ENCODE measurements at places on chromosomes 13 and 19. TPM values are rescaled to one million over a fixed set of nuclear protein-coding genes. Genes with fewer than 3 reads are reported as not detected.

DNA sequence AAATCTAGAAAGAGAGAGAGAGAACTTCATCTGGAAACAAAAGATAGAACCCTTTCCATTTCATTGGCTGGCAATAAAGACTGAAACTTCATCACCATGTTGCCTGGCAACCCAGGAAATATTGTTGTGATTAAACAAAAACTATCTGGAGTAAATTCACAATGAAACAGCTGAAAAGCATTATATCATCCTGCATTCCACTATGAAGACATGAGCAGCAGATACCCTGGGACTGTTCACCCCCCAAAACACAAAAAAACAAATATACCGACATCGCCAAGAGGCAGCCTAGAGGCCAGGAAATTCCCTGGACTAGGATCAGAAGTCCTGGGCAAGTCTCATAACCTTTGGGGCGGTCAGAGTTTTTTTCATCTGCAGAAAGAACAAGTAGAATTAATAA, 158.3 kb downstream of the FOXO1 start:
- peak; percentile 55 for DNase-seq
- H3K4me3 ChIP-seq: no peak overlapping the region
- peak overlapping the region; percentile 14 for H3K27ac ChIP-seq
- H3K36me3 ChIP-seq: no peaks in the 10 kb centered on the region
- no peaks in the 10 kb centered on the region for H3K4me1 ChIP-seq
- no peaks in the 10 kb centered on the region for H3K27me3 ChIP-seq

GRCh38 chr19:16518483-16519229, 22.5 kb downstream of the C19orf44 start:
- no peaks in the 10 kb centered on the region for H3K4me1 ChIP-seq
- no peak overlapping the region for H3K4me3 ChIP-seq
- no peak overlapping the region for H3K27ac ChIP-seq
- H3K36me3 ChIP-seq: peaks cover 73% of the 10 kb centered on the region
- no peaks in the 10 kb centered on the region for H3K27me3 ChIP-seq

- H3K36me3 ChIP-seq: no peaks in the 10 kb centered on the region
- no peak overlapping the region for H3K27ac ChIP-seq
- no peak overlapping the region for H3K4me3 ChIP-seq
- H3K4me1 ChIP-seq: peaks cover 2% of the 10 kb centered on the region
- H3K27me3 ChIP-seq: no peaks in the 10 kb centered on the region
These were observed 299.7 kb downstream of the DLEU7 start for GRCh38 chr13:50543782-50544181.

GRCh38 chr13:43433691-43434141, 353.1 kb downstream of the ENOX1 start:
- no peak overlapping the region for H3K4me3 ChIP-seq
- no peak overlapping the region for H3K27ac ChIP-seq
- H3K36me3 ChIP-seq: no peaks in the 10 kb centered on the region
- no peaks in the 10 kb centered on the region for H3K4me1 ChIP-seq
- H3K27me3 ChIP-seq: no peaks in the 10 kb centered on the region

- no peaks in the 10 kb centered on the region for H3K4me1 ChIP-seq
- no peaks in the 10 kb centered on the region for H3K27me3 ChIP-seq
- no peaks in the 10 kb centered on the region for H3K36me3 ChIP-seq
- no peak overlapping the region for H3K4me3 ChIP-seq
These were observed 242.4 kb upstream of the TMTC4 start for GRCh38 chr13:100917011-100917410.

GRCh38 chr13:27354379-27354778, 70.0 kb upstream of the GTF3A start:
- no peak for DNase-seq
- H3K4me1 ChIP-seq: no peaks in the 10 kb centered on the region

GRCh38 chr13:32940601-32941000, 75.6 kb upstream of the KL start:
- H3K27me3 ChIP-seq: no peaks in the 10 kb centered on the region
- peak; percentile 87 for DNase-seq
- H3K4me1 ChIP-seq: peaks cover 7% of the 10 kb centered on the region
- H3K4me3 ChIP-seq: no peak overlapping the region
- H3K27ac ChIP-seq: no peak overlapping the region
- no peaks in the 10 kb centered on the region for H3K36me3 ChIP-seq

GRCh38 chr19:27759896-27760295, 1453.1 kb downstream of the UQCRFS1 start:
- H3K27me3 ChIP-seq: no peaks in the 10 kb centered on the region
- H3K27ac ChIP-seq: no peak overlapping the region
- DNase-seq: no peak
- H3K4me3 ChIP-seq: no peak overlapping the region

DNA sequence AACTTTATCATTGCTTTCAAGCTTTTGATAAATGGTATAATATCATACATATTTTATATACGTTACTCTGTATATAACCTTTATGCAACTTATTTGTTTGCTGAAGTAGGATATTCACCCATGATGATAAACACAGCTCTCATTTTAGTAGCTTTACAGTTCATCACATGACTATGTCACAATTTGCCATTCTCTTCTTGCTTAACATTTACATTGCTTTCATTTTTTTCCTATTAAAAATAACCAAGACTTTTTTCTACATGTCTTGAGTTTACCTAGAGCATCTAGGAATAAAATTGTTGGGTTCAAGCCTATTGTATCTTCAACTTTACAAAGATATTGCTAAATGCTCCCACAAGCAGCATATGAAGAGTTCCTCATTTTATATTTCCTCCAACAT, 54.0 kb downstream of the KCNRG start:
- H3K27ac ChIP-seq: no peak overlapping the region
- H3K4me3 ChIP-seq: no peak overlapping the region
- peaks cover 26% of the 10 kb centered on the region for H3K36me3 ChIP-seq
- peak; percentile 46 for DNase-seq
- H3K27me3 ChIP-seq: no peaks in the 10 kb centered on the region

DNA sequence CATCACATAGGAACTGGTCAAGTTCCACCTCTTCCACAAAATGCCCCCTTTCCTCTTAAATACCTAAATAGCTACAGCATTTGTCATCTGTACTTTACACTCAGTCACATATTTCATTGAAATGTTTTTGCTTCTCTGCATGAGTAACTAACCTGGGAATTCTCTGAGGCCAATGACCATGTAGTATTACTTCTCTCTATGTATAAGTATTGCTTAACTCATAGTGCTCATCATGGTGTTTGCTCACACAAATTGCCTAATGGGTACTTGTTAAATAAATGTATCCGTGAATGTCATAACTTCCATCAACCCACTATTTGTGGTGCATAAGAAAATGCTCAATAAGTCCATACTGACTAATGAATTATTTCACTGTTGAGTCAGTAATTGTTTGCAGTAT, 115.5 kb downstream of the FGF14 start:
- H3K4me1 ChIP-seq: no peaks in the 10 kb centered on the region
- no peak overlapping the region for H3K27ac ChIP-seq
- H3K4me3 ChIP-seq: no peak overlapping the region

- no peak for DNase-seq
- no peaks in the 10 kb centered on the region for H3K36me3 ChIP-seq
- no peak overlapping the region for H3K27ac ChIP-seq
These were observed 3.3 kb upstream of the AP3D1 start for GRCh38 chr19:2154587-2155075.

DNA sequence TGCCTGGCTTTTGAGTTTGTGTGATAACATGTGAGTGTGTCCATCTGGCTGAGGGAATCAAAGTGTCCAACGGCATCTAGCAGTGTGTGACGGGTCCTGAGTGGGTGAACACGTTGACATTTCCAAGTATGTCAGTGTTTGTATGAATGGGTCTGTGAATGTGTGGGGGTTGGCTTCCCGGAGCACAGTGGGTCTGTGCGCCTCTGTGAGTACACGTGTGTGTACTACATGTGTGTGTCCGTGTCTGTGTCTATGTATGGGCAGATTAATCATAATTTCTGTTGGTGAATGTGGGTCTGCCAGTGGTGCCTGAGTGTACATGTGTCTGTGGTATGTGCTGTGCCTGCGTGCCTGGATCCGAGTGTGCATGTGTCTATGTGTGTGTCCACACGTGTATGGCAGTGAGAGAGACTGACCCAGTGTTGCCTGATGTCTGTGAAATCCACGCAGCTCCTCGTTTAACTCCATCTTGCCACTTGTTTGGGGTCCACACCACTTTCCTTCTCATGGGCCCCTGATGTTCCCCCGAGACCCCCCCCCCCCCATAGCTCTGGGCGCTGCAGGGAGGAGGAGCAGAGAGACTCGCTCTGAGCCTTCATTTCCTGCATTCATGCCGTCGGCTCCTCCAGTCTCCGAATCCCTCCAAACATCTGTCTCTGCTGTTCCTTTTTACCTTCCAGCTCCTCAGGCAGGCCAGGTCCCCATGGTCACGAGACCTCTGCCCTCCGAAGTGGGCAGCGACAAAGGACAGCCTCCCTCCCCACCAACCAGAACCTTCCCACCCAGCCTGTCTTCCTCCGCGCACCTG, 5.3 kb downstream of the CCDC8 start:
- H3K4me1 ChIP-seq: peaks cover 10% of the 10 kb centered on the region
- H3K27me3 ChIP-seq: no peaks in the 10 kb centered on the region

- H3K36me3 ChIP-seq: no peaks in the 10 kb centered on the region
- no peaks in the 10 kb centered on the region for H3K27me3 ChIP-seq
- peak within 1 kb of the TSS; percentile 98 for H3K27ac ChIP-seq
- H3K4me3 ChIP-seq: peak within 1 kb of the TSS; percentile 70
- DNase-seq: peak; percentile 75
These were observed at the start of gene EPSTI1 for GRCh38 chr13:42991898-42992763. EPSTI1 (minus strand) TSS chr13:42992241; CDS start chr13:42992165, 76 bp downstream.

DNA sequence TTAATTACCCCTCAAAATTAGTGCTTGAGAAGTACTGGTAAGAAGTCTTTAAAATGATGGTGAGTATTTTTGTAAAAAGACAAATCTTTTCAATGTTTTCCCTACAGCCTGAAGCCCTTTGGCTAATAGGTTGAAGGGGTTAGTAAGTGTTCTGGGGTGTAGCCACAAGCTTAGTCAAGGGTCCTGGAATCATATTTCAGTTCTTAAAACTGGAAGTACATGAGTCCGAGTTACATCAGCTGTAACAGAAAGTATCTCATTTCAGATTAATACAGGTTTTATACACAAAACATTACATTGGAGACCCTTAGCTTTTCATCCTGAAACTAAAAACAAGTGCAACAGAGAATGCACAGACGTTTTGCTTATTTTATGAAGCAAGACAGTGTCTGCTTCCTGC, 52.7 kb upstream of the TEX29 start:
- DNase-seq: no peak
- no peak overlapping the region for H3K4me3 ChIP-seq
- no peaks in the 10 kb centered on the region for H3K4me1 ChIP-seq
- no peak overlapping the region for H3K27ac ChIP-seq

DNA sequence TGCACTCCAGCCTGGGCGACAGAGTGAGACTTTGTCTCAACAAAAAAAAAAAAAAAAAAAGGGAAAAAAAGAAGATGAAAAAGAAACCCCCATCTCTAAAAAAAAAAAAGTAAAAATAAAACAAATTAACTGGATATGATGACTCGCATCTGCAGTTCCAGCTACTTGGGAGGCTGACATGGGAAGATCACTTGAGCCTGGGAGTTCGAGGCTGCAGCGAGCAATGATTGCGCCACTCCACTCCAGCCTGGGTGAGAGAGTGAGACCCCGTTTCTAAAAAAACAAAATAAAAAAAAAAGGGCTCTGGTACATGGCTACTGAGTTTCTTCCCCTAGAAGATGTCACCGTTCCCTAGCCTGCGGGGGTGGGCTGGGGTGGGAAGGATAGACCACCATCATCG, 2.4 kb upstream of the CATSPERG start:
- H3K4me1 ChIP-seq: peaks cover 8% of the 10 kb centered on the region
- H3K4me3 ChIP-seq: no peak overlapping the region
- peaks cover 3% of the 10 kb centered on the region for H3K36me3 ChIP-seq
- H3K27me3 ChIP-seq: no peaks in the 10 kb centered on the region
- no peak overlapping the region for H3K27ac ChIP-seq
- no peak for DNase-seq

DNA sequence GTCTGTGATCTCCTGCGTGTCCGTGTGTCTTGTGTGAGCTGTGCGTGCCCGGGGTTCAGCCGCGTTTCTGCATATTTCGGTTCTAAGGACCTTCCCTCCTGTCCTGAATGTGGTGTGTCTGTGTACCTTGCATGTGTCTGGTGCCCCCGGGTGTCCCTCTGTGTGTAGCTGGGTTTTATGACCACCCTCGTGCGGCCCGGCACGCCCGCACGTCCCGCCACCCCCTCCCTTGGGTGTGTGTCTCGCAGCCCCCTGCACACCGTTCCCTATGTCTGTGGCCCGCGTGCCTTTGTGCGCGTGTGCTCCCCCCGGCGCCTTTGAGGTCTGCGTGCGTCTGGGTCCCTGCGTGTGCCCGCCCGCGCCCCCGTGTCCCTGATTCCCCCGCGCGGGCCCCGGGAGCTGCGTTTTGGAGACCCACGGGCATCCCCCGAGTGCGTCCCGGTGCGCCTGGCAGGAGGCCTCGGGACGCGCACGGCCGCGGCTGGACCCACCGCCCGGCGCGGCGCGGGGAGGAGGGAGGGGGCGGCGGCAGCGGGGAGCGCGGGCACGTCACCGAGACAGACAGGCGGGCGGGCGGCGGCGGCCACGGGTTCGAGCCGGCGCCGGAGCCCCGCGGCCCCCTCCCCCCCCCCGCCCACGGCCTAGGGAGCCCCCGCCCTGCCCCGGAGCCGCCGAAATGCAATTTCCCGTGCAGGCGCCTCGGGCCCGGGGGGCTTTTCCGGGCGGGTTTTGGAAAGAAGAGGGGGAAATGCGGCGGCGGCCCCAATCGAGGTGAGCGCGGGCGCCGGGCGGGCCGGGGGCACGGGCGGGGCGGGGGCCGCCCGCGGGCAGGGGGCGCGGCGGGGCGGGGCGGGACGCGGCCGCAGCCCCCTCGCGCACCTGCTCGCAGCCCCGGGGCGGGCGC, 12.0 kb upstream of the NANOS3 start:
- peak overlapping the region; percentile 21 for H3K4me3 ChIP-seq
- peaks cover 11% of the 10 kb centered on the region for H3K27me3 ChIP-seq
- no peaks in the 10 kb centered on the region for H3K36me3 ChIP-seq
- peak overlapping the region; percentile 12 for H3K27ac ChIP-seq

DNA sequence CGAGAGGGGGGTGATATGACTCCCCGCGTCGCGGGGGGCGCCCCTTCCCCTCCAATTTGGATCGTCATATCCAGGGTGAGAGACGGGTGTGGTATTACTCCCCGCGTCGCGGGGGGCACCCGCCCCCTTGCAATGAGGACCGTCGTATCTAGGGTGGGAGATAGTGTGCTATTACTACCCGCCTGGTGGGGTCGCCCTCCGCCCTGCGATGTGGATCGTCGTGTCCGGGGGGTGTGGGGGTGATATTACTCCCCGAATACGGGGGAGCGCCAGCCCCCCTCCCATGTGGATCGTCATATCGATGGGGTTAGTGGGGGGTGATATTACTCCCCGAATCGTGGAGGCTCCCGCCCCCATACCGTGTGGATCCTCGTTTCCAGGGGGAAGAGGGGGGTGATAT, 29.2 kb upstream of the RGCC start:
- H3K4me1 ChIP-seq: no peaks in the 10 kb centered on the region
- no peak for DNase-seq
- no peak overlapping the region for H3K4me3 ChIP-seq
- H3K27ac ChIP-seq: no peak overlapping the region
- H3K36me3 ChIP-seq: no peaks in the 10 kb centered on the region
- no peaks in the 10 kb centered on the region for H3K27me3 ChIP-seq

ZNF471 gene
- polyA plus RNA-seq: 2.0 TPM

GFY gene
- polyA plus RNA-seq: not detected

PCDH8 gene
- polyA plus RNA-seq: not detected

PLK5 gene
- polyA plus RNA-seq: 0.09 TPM

CPT1C gene
- polyA plus RNA-seq: 3.4 TPM

RNF113B gene
- not detected for polyA plus RNA-seq

IL12RB1 gene
- 6.7 TPM for polyA plus RNA-seq

All from lung (tissue), 17 donors.